Fibroblast of lung (primary cell): ENCODE measurements at places on chromosomes 3 and 15.

DNA sequence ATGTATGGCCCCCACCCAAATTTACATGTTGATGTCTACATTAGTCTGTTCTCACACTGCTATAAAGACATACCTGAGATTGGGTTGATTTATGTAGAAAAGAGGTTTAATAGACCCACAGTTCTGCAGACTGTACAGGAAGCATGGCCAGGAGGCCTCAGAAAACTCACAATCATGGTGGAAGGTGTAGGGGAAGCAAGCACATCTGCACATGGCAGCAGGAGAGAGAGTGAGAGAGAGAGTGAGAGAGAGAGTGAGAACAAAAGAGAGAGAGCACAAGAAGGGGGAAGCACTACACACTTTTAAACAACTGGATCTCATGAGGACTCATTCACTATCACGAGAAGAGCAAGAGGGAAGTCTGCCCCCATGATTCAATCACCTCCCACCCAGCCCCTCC is 130.5 kb downstream of the XXYLT1 start:
- DNase-seq, result no peak

- no peak for DNase-seq
Observed at GRCh38 chr3:192750201-192750600, 22.9 kb upstream of the FGF12 start.

DNA sequence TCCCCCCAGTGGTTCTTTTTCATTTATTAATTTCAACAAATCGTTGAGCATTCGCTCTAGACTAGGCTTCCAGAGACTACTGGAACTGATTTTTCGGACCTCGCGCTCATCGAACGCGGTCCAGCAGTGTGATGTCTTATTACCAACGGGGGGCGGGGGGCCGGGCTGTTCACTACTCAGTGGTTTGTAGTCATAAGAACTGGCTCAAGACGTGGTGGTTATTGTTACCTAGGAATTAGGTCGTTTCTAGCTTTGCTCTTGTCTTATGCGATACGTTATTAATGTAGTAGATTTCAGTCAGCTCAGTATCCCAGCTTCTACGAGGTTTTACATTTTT is 858 bp downstream of the RBM5 start:
- DNase-seq, result peak; percentile 45

DNA sequence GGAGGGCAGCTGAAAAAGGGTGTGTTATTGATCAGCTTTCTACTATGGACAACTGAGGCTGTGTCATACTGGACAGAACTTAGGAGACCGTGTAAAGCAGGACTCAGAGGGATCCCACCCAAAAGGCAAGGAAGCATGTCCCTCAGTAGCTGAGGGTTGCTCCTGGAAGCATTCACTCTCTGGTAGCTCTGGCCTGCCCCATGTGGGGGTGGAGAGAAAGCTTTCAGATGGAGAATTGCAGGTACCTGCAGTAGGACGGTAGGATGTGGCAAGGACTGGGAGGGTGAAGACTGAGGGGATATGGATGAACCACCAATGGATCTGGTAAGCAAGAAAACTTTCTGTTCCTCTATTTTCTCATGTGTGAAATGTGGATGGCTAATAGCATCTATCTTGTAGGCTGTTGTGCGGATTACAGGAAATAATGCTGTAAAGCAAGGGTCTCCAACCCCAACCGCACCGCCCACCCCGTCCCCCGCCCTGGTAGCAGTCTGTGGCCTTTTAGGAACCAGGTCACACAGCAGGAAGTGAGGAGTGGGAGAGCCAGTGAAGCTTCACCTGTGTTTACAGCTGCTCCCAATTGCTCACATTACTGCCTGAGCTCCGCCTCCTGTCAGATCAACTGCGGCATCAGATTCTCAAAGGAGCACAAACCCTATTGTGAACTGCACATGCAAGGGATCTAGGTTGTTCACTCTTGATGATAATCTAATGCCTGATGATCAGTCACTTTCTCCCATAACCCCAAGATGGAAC is 157.7 kb upstream of the PROK2 start:
- no peak for DNase-seq

DNA sequence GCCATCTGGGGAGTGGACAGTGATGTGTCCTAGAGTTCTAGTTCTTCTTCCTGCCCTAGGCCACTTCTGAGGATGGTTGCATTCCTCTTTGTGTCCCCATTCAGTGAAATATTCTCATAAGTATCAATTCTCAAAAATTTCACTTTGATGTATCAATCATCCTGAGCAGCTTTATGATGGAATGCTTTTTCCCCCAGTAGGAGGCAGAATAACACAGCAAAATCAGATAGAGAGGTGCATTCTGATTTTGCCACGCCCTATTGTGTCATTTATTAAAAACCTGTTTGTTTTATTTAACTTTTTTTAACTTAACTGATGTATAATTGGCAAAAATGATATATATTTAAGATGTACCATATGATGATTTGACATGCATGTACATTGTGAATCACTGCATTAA is 656.0 kb upstream of the GRM7 start:
- DNase-seq, result no peak

GRCh38 chr15:38197553-38197952 is 55.1 kb upstream of the SPRED1 start:
- DNase-seq, result no peak

- DNase-seq, result no peak
Observed at GRCh38 chr3:128168836-128169235, 15.6 kb downstream of the EEFSEC start.
